ENCODE measurements at places on chromosomes 7 and 10.

DNA sequence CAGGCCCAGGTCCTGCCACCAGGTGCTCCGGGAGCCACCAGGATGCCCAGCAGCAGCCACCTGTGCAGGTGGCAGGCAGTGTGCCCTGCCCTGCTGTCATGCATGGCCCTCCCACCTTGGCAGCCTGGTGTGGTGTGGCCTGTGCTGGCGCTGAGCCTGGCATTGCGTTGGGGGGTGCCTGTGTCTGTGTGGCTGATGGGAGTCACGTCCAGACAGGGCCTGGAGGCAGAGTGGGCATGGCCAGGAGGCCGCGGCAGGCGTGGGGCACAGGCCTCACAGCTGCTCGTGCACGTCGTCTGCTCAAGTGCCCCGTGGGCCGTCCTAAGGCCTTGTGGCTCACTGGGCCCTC, 8.7 kb downstream of the TTYH3 start:
- DNase-seq = no peak

GRCh38 chr10:28293236-28294168, 9.4 kb downstream of the MPP7 start:
- no peak for DNase-seq

DNA sequence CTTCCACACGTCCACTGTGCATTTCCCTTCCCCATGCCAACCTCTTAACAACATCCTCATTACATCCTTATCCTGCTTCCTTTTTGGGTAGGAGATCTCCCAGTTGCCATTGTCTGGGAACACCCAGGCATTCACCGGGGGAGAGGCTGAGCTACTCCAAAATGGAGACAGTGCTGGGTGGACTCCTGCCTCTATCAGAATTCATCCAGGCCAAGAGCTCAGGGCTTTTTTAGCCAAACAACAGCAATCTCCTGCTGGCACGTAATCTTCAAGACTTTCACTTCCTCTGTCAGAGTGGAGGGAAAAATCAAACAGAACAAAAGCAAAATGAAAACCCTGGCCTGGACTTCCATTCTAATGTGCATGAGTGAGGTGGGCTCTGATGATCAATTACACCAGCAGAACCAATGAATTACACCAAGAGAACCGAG, 245.0 kb downstream of the PRPF18 start:
- peak; percentile 7 for DNase-seq

DNA sequence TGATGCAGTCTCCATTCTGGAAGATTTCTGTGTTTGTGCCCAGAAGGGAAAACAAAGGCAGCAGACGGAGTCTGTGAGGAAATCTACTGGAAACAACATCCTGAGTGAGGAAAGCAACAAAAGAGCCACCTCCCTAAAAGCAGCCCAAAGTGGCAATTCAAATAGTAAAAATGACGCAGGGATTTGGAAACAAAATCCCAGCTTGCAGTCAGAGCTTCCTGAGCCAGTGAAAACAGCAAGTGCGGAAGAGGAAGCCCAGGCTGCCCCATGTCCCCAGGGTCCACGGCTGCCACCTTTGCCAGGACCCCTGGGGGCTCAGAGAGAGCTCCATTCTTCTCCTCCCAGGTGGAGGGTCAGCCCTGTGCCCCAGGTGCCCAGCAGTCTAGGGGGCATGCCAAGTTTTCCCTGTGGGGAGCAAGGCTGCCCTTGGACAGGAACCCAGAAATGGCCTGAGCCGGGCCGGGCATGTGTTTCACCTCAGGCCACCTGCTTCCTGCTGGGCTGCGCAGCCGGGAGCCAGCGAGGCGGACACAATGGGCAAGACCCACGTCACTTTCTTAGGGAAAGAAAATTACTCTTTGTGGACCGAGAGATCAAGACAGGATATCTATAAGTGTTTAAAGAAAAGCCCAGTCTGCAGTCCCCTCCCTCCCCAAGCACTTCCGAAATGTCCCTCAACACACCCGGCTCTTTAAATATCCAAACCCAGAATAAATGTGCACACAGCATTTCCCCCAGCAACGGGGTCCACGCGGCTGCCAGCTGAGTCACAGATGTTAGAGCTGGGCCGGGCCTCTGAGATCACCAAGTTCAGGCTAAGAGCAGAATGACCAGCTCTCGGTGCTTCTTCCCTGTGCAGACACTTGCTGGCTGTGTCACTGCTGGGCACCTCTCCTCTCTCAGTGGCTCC, 231.1 kb downstream of the ARHGAP12 start:
- DNase-seq = peak; percentile 80

GRCh38 chr7:148809856-148810255, 74.2 kb downstream of the EZH2 start:
- DNase-seq = no peak

DNA sequence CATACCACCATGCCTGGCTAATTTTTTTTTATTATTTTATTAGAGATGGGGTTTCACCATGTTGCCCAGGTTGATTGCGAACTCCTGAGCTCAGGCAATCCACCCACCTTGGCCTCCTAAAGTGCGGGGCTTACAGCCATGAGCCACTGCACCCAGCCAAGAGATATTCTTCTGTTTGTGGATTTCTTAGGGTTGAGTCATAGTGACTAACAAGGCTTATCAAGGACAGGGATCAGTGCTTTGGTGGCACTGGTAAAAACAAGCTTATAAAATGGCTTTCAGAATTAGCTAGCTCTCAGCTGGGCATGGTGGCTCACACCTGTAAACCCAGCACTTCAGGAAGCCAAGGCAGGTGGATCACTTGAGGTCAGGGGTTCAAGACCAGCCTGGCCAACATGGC, 122.4 kb downstream of the ZNF248 start:
- no peak for DNase-seq

GRCh38 chr10:31317652-31318381, 1.2 kb upstream of the ZEB1 start:
- no peak for DNase-seq

GRCh38 chr10:131724169-131724545, 176.7 kb upstream of the PPP2R2D start:
- no peak for DNase-seq

DNA sequence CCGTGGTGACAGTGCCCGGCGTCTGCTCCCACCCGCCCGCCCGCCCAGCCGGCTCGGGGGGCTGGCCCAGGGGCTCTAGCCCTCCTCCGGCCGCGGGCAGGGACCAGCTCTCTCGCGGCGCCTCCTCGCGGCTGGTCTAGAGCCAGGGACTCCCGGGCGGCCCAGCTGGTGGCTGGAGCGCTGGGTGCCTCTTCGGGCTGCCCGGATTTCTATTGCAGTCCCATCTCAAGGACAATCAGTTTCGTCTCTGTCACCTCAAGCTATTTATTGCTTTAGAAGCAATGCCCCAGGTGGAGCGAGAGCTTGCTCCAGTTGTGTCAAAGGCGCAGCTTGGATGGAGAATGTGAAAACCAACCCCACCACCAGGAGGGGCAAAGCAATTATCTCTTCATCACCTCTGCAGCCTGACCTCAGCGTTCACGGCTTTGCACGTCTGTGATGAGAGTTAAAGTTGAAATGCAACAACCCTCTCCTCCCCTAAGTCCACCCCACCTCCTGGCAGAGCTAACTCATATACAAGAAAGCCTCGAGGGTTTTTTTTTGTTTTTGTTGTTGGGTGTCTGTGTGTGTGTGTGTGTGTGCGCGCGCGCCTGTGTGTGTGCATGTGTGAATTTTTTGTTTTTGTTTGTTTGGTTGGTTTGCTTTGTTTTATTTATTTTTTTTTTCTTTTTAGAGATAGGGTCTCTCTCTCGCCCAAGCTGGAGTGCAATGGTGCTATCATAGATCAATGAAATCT, at the start of gene ITGA8:
Gene ITGA8, minus strand, starts transcription at position 24 of the 736 bp plus-strand sequence. CDS start 151 bp downstream, outside the sequence.
- DNase-seq = peak; percentile 43

GRCh38 chr10:36457751-36458150, 667.6 kb upstream of the ANKRD30A start:
- no peak for DNase-seq

- peak; percentile 93 for DNase-seq
Measured at GRCh38 chr7:14751461-14751860, 151.1 kb downstream of the DGKB start.

DNA sequence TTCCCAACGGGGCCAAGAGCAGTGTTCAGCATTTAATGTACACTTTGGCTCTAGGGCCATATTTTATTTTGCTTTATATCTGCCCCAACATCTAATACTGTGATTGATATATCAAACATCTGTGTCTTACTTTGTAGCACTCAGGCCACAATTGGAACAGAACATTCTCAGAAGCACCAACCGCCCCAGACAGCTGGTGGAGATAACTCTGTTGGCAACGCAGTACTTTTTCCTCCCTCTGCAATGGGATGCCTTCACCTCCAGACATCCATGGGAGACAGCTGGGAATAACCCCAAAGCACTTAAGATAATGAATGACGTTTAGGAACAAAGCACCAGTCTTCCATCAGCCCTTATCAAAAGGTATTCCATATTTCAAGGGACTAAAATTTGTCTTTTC, 57.4 kb downstream of the PIP4K2A start:
- no peak for DNase-seq

- DNase-seq = peak; percentile 14
Measured at GRCh38 chr7:24700521-24701260, 56.6 kb downstream of the GSDME start.

GRCh38 chr7:54559401-54559800, 17.2 kb downstream of the VSTM2A start:
- DNase-seq = no peak

GRCh38 chr7:120467676-120468075, 194.7 kb downstream of the KCND2 start:
- peak; percentile 42 for DNase-seq

- DNase-seq = no peak
Measured at GRCh38 chr10:29897430-29897829, 162.0 kb downstream of the JCAD start.

DNA sequence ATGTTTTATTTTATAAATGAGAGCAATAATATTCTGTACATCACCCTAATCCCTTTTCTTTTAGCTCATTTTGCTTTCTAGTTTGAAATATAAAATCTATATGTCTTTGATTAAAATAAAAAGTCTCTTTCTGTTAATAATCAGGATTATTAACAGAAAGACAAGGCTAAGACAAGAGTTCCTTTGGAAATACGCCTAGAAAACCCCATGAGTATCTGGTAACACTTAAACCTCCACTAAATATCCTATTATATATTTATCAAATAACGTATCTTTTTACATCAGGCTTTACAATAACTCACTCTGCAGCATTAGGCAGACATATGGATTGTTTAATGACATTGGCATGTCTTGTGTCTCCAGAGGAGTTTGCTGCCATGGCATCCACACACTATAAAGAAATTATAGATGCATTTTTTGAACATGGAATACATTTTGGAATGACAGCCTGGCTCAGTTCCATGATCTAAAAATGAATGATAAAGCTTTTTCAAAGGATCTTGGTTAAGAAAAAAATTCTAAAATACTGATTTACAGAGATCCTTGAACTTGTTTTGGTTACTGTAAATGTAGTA, 98.7 kb downstream of the TMEM26 start:
- no peak for DNase-seq

DNA sequence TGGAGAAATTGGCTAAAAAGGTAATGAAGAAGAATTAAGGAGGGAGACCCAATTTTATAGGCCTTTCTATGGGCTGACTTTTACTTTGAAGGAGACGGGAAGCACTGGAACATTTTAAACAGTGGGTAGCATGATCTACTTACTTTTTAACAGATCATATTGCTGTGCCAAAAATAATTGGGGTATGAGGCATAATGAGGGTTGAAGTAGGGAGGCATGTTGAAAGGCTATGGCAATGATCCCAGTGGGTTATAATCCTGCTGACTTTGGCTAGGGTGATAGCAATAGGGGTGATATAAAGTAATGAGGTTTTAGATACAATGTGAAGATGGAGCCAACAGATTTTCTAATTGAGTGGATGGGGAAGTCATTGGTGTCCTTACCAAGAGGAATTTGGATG, 73.2 kb downstream of the GPR37 start:
- DNase-seq = no peak

GRCh38 chr10:63994371-63994770, 473.2 kb downstream of the REEP3 start:
- DNase-seq = no peak

- DNase-seq = peak; percentile 48
Measured at GRCh38 chr10:11670381-11670780, 58.9 kb upstream of the USP6NL start.

- DNase-seq = no peak
Measured at GRCh38 chr7:51121036-51121790, 195.4 kb downstream of the COBL start.

- no peak for DNase-seq
Measured at GRCh38 chr10:34187201-34187600, 627.9 kb downstream of the PARD3 start.

DNA sequence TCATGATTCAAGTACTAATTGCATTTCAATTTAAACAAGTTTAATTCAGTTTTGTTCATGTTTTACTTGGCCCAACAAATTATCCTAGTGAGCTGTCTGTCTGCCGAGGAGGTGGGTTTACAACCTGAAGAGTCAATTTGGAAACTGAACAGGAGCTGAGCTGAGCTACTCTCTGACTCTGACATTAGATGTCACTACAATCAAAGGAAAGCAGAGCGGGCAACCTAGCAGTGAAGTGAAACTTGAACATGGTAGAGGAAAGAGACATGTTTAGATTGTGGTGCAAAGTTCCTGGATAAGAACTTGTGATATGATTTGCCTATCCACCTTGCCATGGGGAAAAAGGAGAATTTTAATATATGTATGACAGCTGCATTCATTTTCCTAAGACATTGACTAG, 9.6 kb upstream of the AGR3 start:
- peak; percentile 95 for DNase-seq

- DNase-seq = peak; percentile 74
Measured at GRCh38 chr10:93746844-93747284, 10.9 kb upstream of the LGI1 start.

- DNase-seq = no peak
Measured at GRCh38 chr10:42898037-42898960, 115.7 kb downstream of the BMS1 start.

DNA sequence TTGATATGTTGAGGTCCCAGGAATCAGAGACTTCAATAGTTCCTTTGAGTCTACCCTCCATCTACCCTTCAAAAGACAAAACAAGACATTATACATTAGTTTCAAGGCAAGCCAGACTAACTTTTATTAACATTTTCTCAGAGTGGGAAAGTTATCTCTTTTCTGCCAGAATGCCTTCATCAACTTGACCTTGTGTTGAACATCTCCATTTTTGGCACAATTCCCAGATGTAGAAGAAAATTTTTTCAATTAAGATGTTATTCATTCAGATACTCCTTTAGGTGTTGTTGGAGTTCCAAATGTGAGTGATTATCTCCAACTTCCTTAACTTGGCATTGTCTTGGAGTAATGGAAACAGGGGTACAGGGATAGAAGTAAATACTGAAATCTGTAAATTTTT, 59.1 kb downstream of the NRF1 start:
- peak; percentile 10 for DNase-seq

DNA sequence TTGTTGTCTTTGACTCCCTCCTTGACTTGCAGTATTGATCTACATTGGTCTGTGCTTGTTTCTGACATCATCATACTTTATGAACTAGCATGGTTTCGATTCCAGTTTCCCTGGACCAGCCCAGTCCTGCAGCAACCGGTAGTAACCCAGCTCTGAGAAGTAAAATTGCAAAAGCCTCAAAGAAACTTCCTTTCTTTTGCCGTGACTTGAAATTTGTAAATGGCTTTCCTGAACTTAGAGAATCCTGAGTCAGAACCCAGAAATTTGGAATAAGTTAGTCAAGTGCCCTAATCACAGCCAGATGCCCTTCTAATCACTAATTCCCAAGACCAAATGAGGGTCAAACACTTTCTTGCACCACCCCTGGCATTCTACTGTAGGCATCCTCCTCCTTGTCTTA, 15.0 kb downstream of the TAS2R60 start:
- DNase-seq = no peak
